ENCODE measurements at places on chromosomes 2 and 18.
A peak's percentile ranks its signal among the peaks of the same experiment; 100 is the strongest.

DNA sequence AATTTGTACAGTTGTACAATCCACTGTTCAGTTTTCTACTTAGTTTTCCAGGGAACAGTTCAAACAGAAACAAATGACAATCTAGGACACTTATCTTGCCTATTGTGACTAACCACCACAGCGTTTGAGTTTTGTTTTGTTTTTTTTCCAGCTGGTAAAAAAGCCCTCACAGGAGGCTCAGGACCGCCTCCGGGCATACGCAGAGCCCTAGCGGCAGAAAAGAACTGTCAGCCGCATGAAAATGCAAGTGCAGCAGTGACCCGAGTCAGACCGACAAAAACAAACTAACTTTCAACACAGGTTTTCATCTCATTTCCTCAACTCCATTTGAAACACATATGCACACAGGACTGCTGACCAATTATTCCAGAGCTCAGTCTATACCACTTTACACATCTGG lies 68.6 kb downstream of the STEAP3 start:
- DNase-seq: no peak

- DNase-seq: no peak
These were observed 23.8 kb upstream of the CABYR start for GRCh38 chr18:24114924-24115549.

- DNase-seq: peak; percentile 56
These were observed 121.8 kb upstream of the ZBTB14 start for GRCh38 chr18:5417342-5417741.

DNA sequence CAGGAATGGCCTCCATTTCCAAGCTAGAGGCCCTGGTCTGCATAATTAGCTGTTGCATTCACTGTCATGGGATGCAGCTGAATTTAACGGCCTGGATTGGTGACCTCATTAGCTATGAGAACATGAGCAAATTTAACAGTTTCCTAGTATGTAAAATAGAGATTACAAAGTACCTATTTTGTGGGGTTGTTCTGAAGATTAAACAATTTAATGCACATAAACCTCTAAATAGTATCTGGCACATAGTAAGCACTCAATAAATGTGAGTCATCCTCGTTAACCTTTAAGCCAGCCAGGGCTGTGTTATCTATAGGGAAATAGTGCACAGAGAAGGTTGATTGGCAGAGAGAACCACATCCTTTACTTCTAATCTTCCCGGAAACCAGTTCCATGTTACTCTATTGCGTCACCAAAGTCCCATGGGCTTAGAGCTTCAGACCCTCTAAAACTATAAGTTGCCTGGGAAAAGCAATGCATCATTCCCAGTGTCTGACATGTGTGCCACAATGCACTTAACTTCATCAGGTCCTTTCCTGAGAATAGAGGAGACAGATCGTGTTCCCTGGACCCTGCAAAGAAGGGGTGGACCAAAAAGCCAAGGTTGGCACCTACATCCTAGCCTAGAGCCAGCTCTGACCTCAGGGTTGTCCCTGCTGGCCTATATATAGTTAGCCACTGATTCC lies 196.5 kb downstream of the LNPK start:
- DNase-seq: no peak

DNA sequence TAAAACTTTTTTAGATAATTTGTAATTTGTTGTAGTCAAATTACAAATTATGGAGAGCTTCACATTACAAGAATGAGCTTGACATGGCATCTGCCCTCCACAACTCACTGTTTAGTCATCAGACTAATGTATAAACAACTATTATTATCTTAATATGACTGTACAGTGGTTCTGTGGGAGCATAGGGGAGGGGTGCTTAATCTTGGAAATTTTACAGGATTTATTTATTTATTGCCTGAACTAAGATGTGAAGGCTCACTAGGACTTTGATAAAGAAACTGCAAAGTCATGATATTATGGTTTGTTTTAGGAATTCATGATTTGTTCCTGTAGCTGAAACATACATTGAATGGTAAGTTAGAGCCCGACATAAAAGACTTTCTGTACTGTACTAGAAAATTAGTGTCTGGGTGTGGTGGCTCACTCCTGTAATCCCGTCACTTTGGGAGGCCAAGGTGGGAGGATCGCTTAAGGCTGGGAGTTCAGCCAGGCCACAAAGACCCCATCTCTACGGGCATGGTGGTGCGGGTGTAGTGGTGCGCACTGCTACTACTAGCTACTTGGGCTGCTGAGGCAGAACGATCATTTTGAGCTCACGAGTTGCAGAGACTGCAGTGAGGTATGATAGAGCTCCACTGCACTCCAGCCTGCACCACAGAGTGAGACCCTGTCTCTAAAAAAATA lies 2.1 kb downstream of the MARCHF7 start:
- no peak for DNase-seq

DNA sequence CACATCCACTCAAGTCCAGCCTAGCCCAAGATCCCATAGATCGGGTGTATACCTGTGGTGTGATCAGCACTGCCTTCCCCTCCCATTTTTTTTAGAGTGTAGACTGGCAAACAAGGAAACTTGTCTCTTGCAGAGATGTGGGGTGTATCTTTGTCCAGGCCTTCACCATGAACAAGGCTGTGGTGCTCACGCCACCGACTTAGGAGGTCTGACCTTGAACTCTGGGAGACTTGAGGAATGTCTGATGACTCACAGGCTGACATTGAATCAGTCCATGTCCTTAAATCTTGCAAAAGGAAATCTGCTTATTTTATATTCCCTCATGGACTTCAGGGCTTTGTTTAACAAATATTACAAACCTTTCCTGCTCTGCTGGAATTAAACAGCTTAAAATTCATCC lies 4.5 kb upstream of the CTIF start:
- DNase-seq: no peak

DNA sequence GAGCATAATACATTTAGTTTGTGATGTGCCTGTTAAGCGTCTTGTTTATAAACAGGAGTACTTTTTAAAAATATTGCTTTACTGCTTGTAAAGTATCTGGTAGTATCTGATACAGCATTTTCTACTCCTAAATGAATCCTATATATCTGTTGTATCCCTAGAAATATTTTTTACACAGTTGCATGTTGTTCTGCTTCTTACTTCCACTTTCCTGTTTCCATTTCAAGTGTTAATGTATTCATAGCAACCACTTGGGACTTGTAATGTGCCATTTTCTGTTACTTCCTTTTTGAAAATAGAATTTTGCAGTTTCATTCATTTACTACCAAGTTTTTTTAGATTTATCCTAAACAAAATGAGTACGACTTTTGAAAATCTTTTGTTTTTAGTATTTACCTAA lies 24.9 kb downstream of the CCNT2 start:
- DNase-seq: no peak

DNA sequence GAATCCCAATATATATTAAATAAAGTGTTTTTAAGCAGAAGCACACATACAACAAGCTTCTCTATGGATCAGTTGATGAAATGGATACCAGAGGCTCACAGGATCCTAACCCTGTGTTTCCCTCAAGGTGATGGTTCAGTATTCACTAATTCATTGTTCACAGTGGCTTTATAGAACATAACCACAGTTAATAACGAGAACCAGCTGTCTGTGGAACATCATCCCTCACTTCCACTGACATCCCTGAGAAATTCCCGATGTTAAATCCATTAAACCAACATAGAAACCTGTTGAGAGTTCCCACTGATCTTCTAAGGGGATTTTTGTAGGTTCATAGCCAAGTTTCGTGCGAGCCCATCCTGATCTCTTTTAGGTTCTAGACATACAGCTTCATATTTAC lies 29.0 kb downstream of the CCDC195 start:
- DNase-seq: no peak

DNA sequence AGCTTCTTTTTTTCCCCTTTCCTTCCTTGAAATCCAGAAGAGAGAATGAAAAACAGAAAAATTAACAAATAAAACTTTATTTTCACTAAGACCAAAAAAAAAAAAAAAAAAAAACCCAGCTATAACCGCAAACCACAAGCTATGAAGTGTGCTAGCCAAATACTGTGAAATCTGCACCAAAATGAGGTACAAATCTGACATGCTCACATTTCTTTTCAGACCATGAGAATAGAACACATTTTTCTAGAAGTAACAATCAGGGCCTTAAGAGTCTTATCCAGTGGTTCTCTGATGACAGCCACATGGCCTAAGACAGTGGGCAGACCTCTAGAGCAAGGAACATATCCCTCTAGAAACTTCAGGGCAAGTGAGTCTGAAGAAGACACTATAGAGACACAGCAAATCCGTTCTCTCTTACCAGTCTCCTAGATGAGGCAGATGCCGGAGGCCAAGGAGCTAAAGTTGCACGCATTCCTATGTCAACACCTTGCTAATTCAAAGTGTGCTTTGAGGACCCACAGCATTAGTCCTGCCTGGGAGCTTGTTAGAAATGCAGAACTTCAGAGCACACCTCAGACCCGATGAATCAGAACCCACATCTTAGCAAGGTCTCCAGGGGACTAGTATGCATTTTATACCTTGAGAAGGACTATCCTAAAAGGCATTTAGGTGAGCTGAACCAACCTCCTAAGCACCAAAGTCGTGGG lies 317.1 kb downstream of the MYCN start:
- DNase-seq: no peak

DNA sequence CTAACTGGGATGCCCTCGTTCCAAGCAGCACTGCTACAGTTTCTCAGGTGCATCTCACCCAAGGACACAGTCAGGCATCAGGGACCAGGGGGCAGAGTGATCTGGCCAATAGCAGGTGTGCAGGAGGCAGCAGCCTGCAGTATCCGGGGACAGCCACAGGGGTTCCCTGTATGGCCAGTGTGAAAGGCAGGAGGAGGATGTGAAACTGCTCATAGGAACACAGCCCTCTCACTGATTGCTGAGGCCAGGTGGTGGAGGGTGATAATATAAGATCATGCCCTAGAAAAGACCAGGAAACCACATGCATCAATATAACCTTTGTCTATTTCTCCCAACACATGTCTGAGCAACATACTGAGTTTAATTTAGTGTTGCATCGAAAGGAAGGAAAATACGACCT lies 112.7 kb upstream of the TACR1 start:
- no peak for DNase-seq

DNA sequence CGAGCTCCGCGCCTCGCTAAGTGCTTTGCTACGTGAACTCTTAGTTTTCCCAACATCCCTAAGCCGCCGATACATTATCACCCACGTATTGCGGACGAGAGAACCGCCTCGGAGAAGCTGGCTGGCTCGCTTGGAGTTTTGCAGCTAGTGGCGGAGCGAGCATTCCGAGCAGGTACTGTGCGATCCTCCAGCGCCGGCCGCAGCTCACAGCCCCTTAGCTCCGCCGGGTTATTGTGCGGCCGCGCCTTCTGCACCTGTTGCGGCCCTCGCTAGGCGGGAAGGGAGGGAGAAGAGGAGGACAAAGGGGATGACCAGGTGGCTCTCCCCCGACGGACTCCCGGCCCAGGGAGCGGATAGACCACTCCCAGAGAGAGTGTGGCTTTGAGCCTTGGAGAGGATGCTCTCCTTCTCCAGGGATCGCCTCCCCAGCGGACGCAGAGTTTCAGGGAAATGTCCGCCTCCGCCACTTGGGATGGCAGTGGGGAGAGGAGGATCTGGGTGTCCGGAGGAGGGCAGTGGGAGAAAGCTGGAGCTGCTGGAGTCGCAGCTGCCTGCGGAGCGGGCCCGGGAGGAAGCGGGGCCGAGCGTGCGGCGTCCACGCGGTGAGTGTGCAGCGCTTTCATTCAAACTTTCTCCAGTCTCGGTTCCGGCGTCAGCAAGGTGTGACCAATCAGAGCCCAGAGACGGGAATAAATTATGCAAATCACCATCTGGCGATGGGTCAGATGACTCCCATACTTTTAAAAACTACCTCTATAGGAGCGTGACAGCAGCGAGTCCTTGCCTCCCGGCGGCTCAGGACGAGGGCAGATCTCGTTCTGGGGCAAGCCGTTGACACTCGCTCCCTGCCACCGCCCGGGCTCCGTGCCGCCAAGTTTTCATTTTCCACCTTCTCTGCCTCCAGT lies at the start of gene LIPG:
Gene LIPG (plus strand): TSS at position 769 of the 905 bp plus-strand sequence. CDS start 252 bp downstream, outside the sequence.
- no peak for DNase-seq

GRCh38 chr2:238487652-238488346 lies 61.1 kb downstream of the ASB1 start:
- no peak for DNase-seq

GRCh38 chr2:239814116-239814860 lies 210.9 kb downstream of the NDUFA10 start:
- DNase-seq: no peak

DNA sequence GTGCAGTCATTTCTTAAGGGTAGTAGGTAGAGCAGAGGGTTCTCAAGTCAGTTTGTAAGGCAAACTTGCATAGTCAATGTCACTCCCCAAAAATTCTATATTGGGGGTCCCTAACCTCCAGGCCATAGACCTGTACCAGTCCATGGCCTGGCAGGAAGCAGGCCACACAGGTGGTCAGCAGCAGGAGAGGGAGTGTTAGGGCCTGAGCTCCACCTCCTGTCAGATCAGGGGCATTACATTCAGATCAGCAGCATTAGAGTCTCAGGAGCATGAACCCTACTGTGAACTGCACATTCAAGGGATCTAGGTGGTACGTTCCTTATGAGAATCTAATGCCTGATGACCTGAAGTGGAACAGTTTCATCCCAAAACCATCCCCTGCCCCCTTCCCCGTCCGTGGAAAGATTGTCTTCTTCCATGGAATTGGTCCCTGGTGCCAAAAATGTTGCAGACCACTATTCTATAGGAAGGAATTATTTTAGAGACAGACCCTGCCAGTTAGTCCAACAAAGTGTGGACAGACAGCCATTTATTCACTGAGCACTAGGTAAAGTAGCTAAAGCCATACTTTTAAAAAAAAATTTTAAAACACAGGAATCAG lies 6.7 kb downstream of the COA5 start:
- no peak for DNase-seq

DNA sequence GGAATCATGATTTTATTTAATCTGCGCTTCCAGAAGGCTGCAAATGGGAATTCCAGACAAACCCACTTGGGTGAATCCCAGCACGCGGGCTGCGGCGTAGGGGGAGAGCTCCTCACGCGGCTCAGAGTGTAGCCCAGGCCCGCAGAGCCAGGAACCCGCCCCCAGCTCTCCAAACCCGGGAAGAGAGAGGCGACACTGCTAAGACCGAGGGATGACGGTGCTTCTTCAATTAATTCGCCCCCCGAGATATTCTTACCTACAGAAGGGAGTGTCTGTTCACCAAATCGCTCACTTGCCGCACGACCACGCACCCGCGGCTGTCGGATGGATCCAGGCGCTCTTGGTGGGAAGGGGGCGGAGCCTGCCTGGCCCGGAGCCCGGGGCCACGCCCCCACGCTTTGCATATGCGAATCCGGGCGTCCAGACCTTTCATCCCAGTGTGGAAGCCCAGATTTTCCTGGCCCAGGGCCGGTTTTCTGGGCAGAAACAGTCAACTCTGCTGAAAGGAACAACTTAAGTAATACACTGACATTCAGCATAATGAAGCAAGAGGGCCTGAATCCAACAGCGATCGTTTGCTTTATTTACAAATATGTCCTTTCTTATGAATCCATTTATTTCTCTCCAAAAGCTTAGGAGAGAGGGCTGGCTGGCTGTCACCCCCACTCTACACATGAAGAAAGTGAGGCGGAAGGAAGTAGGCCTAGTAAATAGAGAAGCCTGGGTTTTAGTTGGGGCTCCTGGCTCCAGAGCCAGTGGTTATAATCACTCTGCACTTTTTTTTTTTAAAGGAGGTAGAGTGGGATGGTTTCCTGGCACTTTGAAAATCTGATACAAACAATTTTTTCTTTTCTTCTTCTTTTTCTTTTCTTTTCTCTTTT lies at the start of gene SLC19A3:
Gene SLC19A3 (minus strand): TSS at position 342 of the 881 bp plus-strand sequence. CDS start 15,710 bp downstream, outside the sequence.
- peak; percentile 59 for DNase-seq

GRCh38 chr2:67904966-67905365 lies 157.8 kb downstream of the C1D start:
- no peak for DNase-seq

All from anterior cingulate cortex (tissue), 58 donors.